Stimulated activated CD4-positive, alpha-beta T cell treated with anti-CD3 and anti-CD28 coated beads, Interleukin-2, amount 100 ng/mL, for 24 hours (primary cell): ENCODE measurements at places on chromosomes 11 and 22.
A peak's percentile ranks its signal among the peaks of the same experiment; 100 is the strongest.

GRCh38 chr11:36748836-36749235 is 150.8 kb upstream of the RAG2 start:
- no peak for DNase-seq

GRCh38 chr11:67267188-67268080 is 1.2 kb downstream of the GRK2 start:
- no peak for DNase-seq

DNA sequence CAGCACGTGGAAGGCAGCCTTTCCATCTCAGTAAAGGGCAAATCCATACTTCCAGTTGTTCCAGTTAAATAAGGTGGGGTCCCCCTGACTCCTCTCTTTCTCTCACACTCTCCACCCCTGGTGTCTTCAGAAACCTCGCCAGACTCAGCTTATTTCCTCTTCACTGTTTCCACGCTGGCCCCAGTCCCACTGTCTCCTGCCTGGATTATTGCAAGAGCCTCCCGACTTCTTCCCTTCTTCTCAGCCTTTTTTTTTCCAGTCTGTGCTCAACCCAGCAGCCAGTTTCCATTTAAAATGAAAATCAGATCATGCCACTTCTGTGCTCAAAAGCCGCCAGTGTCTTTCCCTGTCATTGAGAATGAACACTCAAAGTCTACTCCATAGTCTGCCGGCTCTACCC is 131.4 kb downstream of the PKNOX2 start:
- DNase-seq, result no peak

DNA sequence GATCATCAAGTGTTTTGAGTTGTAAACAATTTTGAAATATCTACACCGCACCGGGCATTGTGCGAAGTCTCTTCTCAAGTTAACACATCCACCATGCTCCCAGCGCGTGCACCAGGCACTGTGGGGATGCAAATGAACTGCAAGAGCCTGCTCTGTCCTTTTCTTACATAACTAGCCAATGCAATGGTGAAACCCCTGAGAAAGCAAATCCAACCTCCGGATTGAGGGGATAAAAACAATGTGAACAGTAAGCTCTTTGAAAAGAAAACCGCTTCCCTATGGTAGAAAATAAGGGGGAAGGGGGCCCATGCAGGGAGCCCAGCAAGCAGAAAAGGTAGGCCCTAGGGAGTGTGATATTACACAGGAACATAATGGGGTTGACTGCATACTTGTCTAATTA is 274.9 kb upstream of the MPPED2 start:
- no peak for DNase-seq

DNA sequence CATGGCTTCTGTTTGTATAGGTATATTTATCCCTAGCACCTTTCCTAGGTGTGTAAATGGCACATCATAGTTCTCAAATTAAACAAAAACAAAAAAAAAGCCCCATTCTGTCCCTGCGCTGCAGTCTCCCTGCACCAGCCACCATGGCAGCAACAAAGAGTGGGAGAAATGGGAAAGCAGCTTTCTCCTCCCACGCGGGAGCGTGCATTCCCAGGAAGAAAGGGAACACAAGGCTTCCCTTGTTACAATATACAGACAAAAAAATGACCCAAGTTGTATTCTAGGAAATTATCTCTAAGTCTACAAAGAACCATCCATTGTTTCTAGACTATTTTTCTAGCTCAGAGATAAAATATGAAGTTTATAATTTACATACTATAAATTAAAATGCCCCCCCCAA is 16.1 kb upstream of the TMPRSS5 start:
- DNase-seq, result no peak

- peak; percentile 1 for DNase-seq
Measured at GRCh38 chr11:127993788-127994187, 593.6 kb downstream of the ETS1 start.

DNA sequence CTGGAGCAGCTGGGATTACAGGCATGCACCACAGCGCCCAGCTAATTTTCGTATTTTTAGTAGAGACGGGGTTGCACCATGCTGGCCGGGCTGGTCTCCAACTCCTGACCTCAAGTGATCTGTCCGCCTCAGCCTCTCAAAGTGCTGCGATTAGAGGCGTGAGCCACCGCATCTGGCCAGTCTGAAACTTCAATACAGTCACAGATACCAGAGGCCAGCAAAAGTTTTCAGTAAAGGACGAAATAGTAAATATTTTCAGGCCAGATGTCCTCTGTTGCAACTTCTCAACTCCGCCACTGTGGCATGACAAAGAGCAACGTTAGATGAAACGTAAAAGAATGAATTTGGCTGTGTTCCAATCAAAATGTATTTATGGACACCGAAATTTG is 403.6 kb downstream of the MN1 start:
- DNase-seq, result no peak

DNA sequence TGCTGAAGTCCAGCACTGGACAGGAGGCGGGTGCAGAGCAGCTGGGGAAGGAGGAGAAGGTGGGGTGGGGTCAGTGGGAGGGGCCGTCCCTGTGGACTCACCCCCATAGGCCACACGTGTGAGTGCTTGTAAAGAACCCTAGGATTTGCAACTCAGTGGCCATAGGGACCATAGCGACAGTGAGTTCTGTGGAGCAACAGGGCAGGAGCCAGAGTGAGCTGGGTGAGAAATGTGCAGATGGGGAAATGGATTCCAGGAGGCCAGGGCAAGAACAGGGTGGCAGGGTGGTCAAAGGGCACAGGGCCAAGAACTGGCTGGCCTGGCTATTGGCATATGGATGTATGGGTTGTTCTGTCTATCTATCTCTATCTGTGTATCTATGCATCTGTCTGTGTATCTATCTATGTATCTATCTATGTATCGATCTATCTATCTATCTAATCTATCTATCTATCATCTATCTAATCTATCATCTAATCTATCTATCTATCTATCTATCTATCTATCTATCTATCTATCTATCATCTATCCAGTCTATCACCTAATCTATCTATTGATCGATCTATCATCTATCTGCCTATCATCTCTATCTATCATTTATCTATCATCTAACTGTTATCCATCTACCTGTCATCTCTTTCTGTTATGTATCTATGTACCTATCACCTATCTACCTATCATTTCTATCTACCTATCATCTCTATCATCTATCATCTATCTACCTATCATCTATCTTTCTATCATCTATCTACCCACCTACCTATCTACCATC is 889.0 kb downstream of the TBC1D22A start:
- no peak for DNase-seq

DNA sequence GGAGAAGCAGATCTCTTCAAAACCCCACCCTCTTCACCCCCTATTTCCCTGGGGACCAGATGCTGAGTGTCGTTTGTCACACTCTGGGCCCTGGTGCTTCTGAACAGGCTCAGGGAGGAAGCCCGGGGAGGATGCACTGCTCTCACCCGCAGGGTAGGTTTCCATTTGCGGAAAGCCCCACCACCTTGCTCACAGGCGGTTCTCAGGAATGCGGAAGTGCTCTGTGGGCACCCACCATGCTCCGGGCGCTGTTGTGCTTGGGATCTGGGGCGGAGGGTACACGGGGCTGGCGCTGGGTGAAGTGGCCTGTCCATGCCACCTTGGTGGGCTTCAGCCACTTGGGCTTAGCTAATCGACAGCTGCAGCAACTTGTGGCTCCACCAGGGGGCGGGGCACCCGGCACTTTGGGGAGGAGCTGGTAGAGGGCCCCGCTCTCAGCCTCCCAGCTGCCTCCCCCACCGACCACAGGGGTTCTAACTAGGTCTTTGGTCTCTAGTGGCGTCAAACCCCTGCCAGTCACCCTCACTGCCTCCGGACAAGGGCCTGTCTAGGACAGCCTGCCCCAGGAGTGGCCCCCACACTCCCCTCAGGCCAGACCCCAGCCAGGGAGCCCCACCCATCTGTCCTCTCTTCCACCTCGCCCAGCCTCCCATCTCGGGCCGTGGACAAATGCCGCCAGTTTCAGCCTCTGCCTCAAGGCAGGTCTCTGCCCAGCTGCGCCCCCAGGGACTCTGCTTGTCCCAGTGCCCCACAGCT is 7.4 kb downstream of the NDUFV1 start:
- DNase-seq, result peak; percentile 81

- DNase-seq, result no peak
Measured at GRCh38 chr22:46374663-46375474, 39.4 kb downstream of the TRMU start.

GRCh38 chr22:40423310-40423688 is 52.9 kb downstream of the SGSM3 start:
- DNase-seq, result no peak

GRCh38 chr22:39818094-39818493 is 75.5 kb downstream of the ENTHD1 start:
- DNase-seq, result no peak

- no peak for DNase-seq
Measured at GRCh38 chr22:20247010-20247505, 21.1 kb downstream of the RTN4R start.

DNA sequence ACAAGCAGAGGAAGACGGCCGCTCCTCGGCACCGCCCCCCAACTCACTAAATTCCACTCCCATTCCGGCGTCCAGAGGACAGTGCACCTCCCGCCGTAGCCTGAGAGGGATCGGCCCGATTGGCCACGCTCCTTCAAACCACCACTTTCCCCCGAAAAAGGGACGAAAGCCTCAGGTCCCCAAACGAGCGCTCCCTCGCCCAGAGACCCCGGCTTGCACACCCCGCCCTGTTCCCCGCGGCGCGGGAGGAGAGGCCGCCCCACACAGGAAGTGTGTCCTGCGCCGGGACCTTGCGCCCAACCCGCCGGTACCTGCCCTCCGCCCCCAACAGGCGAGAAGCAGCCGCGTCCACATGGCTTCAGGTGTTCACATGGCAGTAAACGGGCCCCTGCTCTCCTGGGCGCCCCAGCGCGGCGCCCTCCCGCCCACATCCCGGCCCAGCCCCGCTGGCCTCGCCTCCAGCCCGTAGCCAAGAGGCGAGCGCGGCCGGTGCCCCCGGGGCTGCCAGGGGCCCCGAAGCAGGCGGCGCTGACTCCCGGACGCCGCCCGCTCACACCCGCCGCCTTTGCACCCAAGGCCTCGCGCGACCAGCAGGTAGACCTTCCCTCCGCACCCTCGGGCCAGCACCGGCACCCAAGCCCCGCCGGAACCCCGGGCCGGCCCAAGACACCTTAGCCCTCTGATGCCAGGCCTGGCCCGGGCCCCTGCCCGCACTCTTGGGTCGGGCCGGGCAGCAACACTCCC is 849 bp downstream of the TCF20 start:
- DNase-seq, result peak; percentile 78

- no peak for DNase-seq
Measured at GRCh38 chr11:103927535-103927934, 108.9 kb upstream of the DDI1 start.

GRCh38 chr22:39925273-39925672 is 24.4 kb downstream of the GRAP2 start:
- no peak for DNase-seq

- no peak for DNase-seq
Measured at GRCh38 chr11:112810951-112811350, 150.3 kb upstream of the NCAM1 start.

DNA sequence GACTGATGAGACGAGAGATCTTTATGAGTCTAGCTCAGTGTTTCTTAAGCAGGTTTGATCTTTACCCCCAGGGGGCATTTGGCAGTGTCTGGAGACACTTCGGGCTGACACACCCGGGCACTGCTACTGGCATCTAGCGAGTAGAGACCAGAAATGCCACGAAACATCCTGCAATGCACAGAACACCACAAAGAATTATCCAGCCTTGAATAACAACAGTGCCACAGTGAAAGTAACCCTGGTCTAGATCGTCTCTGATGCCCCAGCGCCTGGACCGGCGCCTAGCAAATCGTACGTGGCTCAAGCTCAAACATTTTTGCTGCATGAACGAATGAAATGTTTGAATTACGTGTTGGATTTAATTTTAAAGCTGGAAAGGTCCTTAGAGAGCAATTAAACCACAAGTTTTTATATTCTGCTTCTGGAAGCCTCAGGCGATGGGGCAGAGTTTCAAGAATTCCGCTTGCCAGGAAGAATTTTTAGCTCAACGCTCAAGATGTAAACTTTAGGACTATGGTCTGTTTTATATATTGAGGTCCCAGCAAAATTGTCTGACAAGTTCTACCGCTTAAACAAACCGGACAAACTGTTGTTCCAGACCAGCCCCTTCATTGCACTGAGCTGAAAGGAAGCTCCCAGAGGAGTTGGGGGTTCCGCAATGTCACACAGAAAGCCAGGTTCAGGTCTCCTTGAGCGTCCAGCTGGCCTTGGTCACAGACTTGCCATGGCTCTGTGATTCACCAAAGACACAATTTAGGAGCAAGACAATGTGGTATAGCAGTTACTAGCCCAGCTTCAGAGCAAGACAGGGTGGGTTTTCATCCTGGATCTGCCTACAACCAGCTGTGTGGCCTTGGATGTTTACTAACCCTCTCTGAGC is 44.2 kb upstream of the SMTN start:
- no peak for DNase-seq

DNA sequence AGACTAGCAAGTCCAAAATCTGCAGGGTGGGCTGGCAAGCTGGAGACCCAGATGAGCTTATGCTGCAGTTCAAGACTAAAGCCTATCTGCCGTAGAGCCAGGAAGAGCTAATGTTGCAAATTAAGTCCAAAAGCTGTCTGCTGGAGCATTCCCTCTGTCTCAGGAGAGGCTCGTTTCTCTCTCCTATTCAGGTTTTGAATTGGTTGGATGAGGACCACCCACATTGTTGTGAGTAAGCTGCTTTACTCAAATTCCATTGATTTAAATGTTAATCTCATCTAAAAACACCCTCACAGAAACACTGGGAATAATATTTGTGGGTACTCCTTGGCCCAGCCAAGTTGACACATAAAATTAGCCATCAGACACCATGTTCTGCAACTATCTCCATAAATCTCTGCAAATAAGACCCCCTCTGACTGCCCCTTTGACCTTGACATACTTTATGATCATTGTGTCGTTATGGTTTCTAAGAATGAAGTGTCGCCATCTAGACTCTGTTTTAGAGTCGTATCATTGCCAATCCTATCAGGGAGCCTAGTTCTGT is 16.8 kb upstream of the CUL5 start:
- no peak for DNase-seq

- no peak for DNase-seq
Measured at GRCh38 chr22:50587407-50587806, 4.8 kb upstream of the CHKB start.

DNA sequence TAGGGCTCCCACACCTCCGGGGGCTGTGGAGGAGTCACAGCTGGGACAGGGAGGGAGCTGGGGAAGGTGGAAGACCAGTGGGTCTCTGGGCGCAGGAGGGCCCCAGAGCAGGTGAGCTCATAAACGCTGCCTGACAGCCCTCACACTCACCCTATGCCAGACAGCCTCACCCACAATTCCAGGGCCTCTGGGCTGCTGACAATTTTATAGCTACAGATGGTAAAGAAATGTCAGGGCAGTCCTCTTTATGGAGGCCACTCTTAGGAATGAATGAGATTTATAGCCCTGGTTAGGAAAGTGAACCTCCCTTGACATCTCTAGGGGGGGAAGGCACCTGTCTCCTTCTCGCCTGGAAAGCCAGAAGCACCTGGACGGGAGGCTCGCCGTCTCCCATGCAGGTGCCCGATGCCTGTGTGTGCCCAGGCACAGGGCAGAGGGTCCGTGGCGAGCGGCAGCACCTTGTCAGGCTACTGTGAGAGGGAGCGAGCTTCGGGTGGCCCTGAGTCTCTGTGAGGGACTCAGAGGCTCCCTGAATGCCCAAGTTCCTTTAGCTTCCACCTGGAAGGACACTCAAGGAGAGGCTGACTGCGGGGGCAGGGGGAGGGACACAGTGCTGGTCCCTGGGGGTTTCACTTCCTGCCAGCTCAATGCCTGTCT is 39.9 kb downstream of the IGSF9B start:
- no peak for DNase-seq

- no peak for DNase-seq
Measured at GRCh38 chr11:47249378-47249715, 733 bp upstream of the ACP2 start.
